ENCODE measurements at places on chromosomes 5 and 9. TPM values are rescaled to one million over a fixed set of nuclear protein-coding genes. Genes with fewer than 3 reads are reported as not detected.

- peak overlapping the region; percentile 38 for H3K27ac ChIP-seq
- H3K27me3 ChIP-seq = no peaks in the 10 kb centered on the region
- no peak overlapping the region for H3K4me3 ChIP-seq
- H3K36me3 ChIP-seq = no peaks in the 10 kb centered on the region
- no peak for DNase-seq
These were observed 27.6 kb downstream of the KCNMB1 start for GRCh38 chr5:170361616-170362015.

GRCh38 chr5:17406423-17406838 lies 91.6 kb upstream of the TAF11L2 start:
- no peaks in the 10 kb centered on the region for H3K36me3 ChIP-seq
- DNase-seq = no peak
- H3K27ac ChIP-seq = no peak overlapping the region
- no peaks in the 10 kb centered on the region for H3K4me1 ChIP-seq
- no peak overlapping the region for H3K4me3 ChIP-seq

DNA sequence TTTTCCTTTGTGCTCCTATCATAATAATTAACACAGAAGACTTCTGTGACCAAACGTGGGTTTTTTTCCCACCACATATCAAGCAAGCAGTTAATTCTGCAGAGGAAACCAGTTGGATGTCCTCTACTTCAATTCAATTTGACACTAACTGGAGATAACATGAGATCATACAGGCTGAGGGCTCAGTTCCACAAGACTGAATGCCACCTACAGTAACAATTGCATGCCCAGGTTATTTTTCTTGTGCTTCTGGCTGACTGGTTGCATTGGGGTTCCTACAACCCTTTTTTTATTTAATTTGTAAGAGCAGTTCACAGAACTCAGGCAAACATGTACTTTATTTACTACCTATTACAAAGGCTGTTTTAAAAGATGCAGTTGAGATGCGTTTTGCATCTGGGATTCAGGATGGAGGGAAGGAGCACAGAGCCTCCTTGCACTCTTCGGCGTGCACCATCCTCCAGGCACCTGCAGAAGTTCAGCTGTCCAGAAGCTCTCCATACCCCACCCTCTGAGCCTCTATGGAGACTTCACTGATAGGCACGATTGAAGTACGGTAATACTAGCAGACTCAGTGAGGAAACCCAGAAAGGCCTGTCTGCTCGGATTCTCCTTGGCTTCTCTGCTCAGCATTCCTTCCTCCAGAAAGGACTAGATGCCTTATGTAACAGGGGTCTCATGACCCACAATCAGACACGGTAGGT lies 425.2 kb upstream of the CDH9 start:
- no peak overlapping the region for H3K4me3 ChIP-seq
- no peak overlapping the region for H3K27ac ChIP-seq
- H3K36me3 ChIP-seq = no peaks in the 10 kb centered on the region
- no peak for DNase-seq
- no peaks in the 10 kb centered on the region for H3K4me1 ChIP-seq

- peak; percentile 73 for DNase-seq
- H3K27me3 ChIP-seq = no peaks in the 10 kb centered on the region
- peaks cover 36% of the 10 kb centered on the region for H3K4me1 ChIP-seq
- peak overlapping the region; percentile 84 for H3K4me3 ChIP-seq
These were observed 950 bp downstream of the RGMB start for GRCh38 chr5:98774192-98775033.

PAX5 gene
- 2.4 TPM for total RNA-seq

LCN9 gene
- not detected for total RNA-seq

PCAT7 gene
- 0.60 TPM for total RNA-seq

FOXE1 gene
- not detected for total RNA-seq

GRCh38 chr5:76305775-76306174 lies 97.3 kb upstream of the IQGAP2 start:
- H3K4me1 ChIP-seq = peaks cover 12% of the 10 kb centered on the region
- H3K27me3 ChIP-seq = no peaks in the 10 kb centered on the region
- no peak overlapping the region for H3K4me3 ChIP-seq

DNA sequence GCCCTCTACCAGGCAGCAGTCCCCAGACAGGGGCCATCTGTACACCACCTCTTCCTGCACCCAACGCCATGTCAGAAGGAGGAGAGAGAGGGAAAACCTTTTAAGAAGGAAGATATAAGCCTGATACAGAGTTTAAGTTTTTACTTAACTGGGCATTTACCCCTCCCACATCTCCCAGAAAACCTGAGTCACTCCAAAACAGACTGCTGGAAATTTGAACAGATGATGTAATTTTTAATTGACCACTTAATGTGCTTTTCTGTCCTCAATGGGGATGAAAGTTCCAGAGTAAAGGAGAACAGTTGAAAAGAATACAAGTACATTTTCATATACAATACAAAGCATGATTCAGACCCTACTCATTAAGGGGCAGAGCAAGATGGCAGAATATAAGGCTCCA lies 63.9 kb downstream of the TTC39B start:
- no peak overlapping the region for H3K27ac ChIP-seq
- H3K36me3 ChIP-seq = no peaks in the 10 kb centered on the region
- no peaks in the 10 kb centered on the region for H3K4me1 ChIP-seq
- no peaks in the 10 kb centered on the region for H3K27me3 ChIP-seq

PCDHA2 gene
- total RNA-seq = 0.32 TPM

OTP gene
- not detected for total RNA-seq

- H3K27me3 ChIP-seq = no peaks in the 10 kb centered on the region
- H3K4me3 ChIP-seq = no peak overlapping the region
- no peaks in the 10 kb centered on the region for H3K36me3 ChIP-seq
- no peaks in the 10 kb centered on the region for H3K4me1 ChIP-seq
- H3K27ac ChIP-seq = no peak overlapping the region
These were observed 109.3 kb downstream of the ATPSCKMT start for GRCh38 chr5:10140195-10140973.

GRCh38 chr9:105206821-105207699 lies 37.4 kb upstream of the SLC44A1 start:
- no peaks in the 10 kb centered on the region for H3K36me3 ChIP-seq
- no peaks in the 10 kb centered on the region for H3K4me1 ChIP-seq
- no peaks in the 10 kb centered on the region for H3K27me3 ChIP-seq

GRCh38 chr5:83368835-83369234 lies 102.7 kb upstream of the VCAN start:
- H3K4me1 ChIP-seq = no peaks in the 10 kb centered on the region
- H3K27me3 ChIP-seq = no peaks in the 10 kb centered on the region
- no peak for DNase-seq
- no peak overlapping the region for H3K4me3 ChIP-seq

GRCh38 chr5:105030153-105030552 lies 1467.6 kb upstream of the NUDT12 start:
- DNase-seq = no peak
- no peaks in the 10 kb centered on the region for H3K36me3 ChIP-seq
- H3K27ac ChIP-seq = no peak overlapping the region
- no peak overlapping the region for H3K4me3 ChIP-seq
- no peaks in the 10 kb centered on the region for H3K27me3 ChIP-seq
- no peaks in the 10 kb centered on the region for H3K4me1 ChIP-seq

DNA sequence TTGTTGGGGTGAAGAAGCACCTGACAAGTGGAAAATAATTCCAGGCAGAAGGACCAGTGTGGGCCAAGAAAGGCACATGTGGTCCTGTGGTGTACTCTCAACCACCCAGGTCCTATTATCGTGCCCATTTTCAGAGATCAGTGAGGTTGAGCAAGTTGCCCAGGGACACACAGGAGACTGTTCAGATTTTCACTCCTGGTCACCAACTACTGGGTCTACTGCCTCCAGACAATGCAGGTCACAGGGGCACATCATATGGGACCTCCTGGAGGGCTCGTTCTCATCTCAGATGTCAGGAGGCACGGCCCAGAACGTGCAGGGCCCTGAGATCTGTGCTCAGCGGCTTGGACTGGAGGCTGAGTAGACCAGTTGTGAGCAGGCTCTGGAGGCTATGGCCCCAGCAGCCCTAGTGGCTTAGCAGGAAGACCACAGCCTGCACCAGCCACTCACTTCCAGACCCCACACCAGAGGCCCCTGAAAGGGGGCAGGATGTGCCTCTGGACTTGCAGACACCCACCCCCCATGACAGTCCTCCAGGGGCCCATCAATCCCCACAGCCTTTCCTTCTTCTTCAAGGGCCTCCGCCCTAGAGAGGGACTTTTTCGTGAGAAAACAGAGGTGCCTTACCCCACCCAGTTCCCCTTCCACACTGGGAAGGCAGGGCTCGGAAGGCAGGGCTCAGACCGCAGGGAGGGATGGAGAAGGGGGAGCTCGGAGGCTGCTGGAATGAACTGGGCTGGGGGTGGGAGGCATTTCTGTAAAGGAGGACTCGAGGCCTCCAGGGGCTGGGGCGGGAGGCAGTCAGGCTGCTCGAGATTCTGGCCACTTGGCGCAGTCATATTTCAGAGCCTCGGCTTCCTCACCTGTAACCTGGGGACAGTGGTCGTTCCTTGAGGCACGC lies 82.7 kb upstream of the NEURL1B start:
- peaks cover 14% of the 10 kb centered on the region for H3K4me1 ChIP-seq
- no peaks in the 10 kb centered on the region for H3K36me3 ChIP-seq
- peak overlapping the region; percentile 76 for H3K27ac ChIP-seq
- H3K27me3 ChIP-seq = no peaks in the 10 kb centered on the region

GHR gene
- total RNA-seq = 10.5 TPM

NTNG2 gene
- total RNA-seq = not detected

ACOT12 gene
- not detected for total RNA-seq

ASPN gene
- total RNA-seq = 1.5 TPM

DNA sequence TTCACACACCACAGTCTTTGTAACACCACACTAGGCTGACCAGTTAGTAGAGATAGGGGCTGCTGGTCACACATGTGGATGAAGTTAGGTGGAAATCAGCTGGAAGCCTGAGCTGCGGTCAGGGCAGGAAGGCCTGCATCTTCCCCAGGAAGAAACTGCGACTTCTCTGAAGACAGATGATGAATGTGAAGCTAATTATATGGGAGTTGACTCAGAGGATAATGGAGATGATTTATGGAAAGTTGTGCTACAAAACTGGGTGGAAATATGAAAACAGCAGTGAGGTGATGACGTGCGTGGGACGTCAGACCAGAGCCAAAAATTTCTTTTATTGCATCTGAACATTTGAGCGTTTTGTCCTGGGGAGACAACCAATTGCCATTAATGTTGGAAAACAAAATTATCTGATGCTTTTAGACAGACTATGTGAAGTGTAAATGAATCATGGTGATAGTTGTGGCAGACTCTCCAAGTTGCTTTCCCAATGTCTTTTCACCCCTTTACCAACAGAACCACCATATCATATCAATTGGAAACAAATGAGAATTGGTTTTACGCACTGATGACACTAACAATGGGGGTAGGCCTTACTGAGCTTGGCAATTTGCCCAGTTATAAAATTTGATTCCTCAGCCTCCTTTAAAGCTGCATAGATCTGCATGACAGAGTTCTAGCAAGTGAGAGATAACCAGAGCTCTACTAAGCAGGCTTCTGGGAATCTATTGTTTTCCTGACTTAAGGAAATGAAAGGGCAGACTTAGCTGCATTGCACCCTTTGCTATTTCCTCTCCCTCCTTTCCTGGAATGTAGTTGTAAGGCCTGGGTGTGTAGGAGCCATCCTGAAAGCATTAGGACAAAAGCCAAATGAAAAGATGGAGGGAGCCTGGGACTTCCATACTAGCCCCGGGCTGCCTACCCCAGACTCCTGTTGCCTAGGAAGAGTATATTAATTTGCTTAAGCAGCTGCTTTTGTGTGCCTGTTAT lies 84.0 kb downstream of the RAB3C start:
- no peaks in the 10 kb centered on the region for H3K27me3 ChIP-seq
- no peak for DNase-seq
- no peak overlapping the region for H3K27ac ChIP-seq
- H3K4me3 ChIP-seq = no peak overlapping the region

- H3K36me3 ChIP-seq = no peaks in the 10 kb centered on the region
- no peak overlapping the region for H3K27ac ChIP-seq
- no peak for DNase-seq
- no peak overlapping the region for H3K4me3 ChIP-seq
These were observed 602.6 kb upstream of the DAB2 start for GRCh38 chr5:40027400-40027799.

DNA sequence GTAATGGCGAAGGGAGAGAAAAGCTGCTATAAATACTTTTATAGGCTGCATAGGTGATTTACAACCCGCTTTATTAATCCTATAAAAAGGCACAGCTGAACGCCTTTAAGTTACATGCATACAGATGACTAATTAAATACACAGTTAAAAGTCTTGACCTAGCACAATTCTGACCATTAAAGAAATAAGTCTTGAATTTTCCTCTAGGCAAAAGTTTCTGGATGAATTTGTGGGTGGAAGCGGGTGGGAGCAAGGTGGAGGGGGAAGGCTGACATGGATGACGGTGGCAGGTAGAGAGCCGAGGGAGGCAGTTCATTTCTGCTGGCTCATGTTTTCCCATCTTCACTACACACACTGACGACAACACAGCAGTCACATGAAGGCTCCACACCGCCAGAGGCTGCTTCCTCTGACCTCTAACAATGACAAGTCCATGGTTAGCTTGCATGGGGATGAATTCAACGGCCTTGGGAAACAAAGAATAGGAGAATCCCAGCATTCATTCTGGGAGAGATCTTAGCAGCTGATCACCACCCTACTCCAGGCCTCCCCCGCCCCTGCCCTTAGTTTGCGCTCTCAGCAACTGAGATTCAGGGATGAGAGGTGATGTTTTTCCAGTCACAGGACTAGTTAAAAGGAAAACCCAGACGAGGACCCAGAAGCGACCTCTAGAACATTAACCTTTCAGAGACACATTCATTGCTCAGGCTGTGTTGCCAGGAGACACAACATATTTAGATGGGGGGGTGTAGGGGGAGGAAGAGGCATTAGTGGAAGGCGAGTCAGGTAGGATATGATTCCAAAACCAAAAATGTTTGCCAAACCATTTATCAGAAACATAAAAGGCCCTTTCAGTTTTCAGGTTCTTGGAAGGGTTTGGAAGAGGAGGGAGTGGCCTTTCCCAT lies 329.3 kb downstream of the PIK3R1 start:
- H3K4me1 ChIP-seq = no peaks in the 10 kb centered on the region
- peak overlapping the region; percentile 5 for H3K27ac ChIP-seq
- H3K4me3 ChIP-seq = no peak overlapping the region
- no peak for DNase-seq
- H3K36me3 ChIP-seq = no peaks in the 10 kb centered on the region

DNA sequence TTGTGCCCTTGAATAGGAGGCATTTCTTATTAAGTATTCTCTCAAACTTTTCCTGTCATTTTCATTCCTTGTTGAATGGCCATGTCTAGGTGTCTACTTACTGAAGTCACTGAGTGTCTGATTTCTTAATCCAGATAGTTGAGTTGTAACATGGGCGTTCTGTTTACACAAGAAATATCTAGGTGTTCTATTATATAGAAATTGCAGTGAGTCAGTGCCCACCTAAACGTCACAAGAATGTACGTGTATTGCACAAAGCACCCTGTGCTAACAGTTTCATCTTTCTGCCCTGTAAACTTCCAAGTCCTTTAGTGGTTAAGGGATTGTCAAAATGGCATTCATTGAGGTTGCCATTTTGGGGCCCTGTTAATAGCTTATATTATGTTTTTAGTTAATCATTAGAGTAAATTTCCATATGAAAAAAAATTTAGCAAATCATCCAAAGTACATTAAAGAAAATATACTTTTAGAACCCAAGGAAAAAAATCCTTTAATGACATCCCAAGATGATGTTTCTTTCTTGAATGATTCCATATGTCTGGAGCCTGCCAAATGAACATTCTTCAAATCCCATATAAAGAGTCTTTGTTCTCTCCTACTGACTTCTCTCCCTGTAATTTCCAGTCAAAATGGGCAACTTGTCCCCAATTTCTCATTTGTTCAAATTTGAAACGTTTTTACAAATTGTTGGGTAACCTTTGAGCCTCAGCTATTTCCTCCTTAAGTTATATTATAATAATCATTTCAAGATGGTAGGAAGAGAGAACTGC lies 114.2 kb downstream of the GOLPH3 start:
- no peaks in the 10 kb centered on the region for H3K36me3 ChIP-seq
- no peak for DNase-seq
- no peak overlapping the region for H3K27ac ChIP-seq

All from transverse colon (tissue), 4 donors.